Eye (tissue), 1 donor: ENCODE measurements at places on chromosomes 11 and 22.
A peak's percentile ranks its signal among the peaks of the same experiment; 100 is the strongest.

GRCh38 chr11:73271936-73272679 is at the start of gene P2RY6:
Gene P2RY6, plus strand, starts transcription at chr11:73272338. Its CDS starts 24,181 bp downstream, at chr11:73296519.
- no peak for DNase-seq

GRCh38 chr11:79173615-79174014 is 267.2 kb downstream of the TENM4 start:
- peak; percentile 23 for DNase-seq

DNA sequence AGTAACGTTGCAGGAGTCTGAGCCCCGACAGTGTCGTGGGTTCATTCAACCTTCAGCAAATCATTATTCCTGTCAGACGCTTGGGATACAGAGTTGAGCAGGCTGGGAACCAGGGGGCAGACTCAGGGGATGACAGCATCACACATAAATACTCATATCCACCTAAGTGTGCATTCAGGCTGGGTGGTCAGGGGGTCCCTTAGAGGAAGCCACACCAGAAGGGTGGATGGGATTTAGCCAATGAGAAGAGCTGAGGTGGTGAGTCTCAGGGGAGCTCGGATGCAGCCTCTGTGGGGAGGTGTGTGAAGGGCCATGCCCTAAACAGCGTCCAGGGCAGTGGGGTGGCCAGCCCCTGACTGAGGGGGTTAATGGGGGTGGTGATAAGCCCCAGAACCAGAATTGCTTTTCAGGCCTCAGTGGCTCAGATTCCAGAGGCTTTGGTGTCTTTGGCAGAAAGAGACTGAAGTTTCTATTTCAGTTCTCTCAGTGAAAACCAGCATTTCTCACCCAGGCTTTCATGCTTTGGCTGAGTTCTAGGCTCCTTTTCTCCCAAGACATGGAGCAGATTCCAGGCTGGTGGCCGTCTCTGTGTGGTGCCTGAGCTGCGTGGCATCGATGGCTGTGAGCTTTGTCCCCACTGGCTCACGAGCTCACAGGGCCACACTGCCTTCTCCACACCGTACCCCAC is 83.9 kb upstream of the CLDN5 start:
- no peak for DNase-seq

DNA sequence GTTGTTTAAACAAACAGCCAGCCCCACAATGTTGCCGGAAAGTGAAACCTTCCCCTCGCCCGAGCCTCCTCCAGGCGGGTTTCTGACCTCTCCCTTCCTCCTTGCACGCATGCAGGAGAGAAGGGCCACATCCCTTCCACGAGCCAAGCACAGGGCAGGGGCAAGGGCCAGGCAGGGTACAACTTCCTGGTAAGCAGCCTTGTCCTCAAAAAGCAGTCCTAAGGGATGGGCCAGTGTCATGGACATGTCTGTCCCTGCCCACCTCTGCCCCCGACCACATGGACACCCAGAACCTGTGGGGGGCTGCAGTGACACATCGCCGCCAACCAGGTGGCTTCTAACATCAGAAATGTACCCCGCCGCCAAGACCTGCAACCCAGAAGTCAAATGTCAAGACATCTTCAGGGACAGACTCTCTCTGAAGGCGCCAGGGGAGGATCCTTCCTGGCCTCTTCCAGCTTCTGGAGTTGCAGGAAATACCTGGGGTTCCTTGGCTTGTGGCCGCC is 145.3 kb downstream of the CRYBB2 start:
- no peak for DNase-seq

GRCh38 chr22:32515084-32515483 is 40.5 kb downstream of the FBXO7 start:
- no peak for DNase-seq
